ENCODE measurements at places on chromosomes 5 and 9.

GRCh38 chr5:107290780-107291398, 379.8 kb downstream of the EFNA5 start:
- DNase-seq, result no peak

GRCh38 chr5:136058972-136059354, 30.2 kb downstream of the TGFBI start:
- no peak for DNase-seq

GRCh38 chr9:5587024-5587423, 41.9 kb upstream of the RIC1 start:
- no peak for DNase-seq

GRCh38 chr5:141050622-141051520, at the start of gene PCDHB1:
Gene PCDHB1, plus strand, starts transcription at chr5:141051374. Its CDS starts 97 bp downstream, at chr5:141051471.
- no peak for DNase-seq

DNA sequence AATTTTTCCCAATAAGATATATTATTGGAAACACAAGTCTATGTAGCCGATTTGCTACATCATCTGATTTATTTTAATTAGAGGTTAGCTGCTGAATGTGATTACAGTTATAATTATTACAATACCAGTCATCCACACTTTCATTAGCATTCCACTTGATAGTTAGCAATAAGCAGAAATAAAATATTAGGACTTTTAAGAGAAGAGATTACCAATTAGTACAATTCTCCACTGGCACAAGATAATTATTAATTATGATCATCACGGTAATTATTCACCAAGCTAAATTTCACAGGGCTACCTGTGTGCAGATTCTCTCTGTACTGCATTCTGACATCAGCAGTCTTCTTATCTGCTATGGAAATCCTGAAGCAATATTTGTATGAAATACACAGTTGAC, 474.7 kb downstream of the TLE4 start:
- no peak for DNase-seq

GRCh38 chr9:83620841-83621636, 1.9 kb upstream of the IDNK start:
- DNase-seq, result no peak

- DNase-seq, result no peak
Measured at GRCh38 chr5:35066260-35066795, 18.6 kb upstream of the AGXT2 start.

- DNase-seq, result no peak
Measured at GRCh38 chr5:94740286-94740685, 121.8 kb downstream of the SLF1 start.

DNA sequence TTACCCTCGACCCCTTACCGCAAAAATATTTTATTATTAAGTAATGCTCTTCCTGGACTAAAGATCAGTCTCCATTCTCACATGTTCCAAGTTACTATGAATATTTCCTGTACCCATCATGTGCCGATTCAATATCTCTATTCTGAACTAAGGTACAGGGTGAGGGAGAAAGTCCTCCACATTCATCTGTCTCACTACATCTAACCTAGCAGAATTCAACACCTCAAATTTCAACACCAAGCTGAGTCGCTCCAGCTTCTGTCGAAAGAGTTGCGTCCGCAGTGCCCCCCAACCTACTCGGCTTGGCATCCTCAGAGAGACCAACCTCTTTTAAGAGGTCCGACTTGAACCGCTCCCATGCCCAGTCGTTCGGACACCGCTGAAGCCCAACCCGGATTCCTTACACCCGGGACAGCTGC, 1.0 kb downstream of the CERT1 start:
- DNase-seq, result no peak

DNA sequence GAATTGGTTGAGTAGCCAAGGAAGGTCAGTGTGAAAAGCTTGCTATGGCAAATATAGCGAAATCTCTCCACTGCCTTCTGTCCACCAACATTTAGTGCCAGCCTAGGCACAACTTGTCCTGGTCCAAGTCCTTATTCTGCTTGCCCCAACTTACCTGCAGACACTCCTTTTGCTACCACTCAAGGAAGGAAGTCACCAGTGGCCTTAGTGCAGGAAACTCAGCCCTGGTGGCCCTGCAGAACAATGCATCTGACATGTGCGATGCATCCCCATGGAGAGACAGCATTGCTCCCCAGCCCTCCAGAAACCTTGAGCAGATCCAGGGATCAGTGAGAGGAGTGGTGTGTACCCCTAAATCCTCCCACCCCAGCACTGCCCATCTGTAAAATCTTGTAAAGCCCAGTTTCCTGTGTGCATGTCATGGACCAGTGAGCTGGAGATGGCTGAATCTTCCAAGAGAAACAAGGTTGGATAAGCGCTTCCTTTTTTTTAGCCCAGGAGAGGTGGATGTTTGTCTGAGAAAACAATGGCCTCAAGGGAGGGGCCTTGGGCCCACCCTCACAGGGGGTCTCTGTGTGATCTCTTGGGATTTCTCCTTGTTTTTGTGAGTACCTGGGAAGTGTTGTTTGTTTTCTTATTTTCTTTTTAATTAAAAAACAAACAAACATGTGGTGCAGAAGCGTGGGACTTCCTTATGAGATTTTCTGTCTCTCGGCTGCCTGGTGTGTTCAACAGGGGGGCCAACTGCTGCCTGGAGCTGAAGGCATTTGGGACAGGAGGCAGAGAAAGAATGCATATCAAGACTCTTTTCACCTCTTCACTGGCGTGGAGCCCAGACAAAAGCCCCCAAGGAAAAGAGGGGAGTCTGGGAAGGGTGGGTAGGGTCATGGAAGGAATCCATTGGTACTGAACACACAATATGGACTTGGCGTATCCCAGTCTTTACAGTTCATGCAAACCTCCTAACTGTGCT, 3.6 kb downstream of the FOXI1 start:
- DNase-seq, result no peak

DNA sequence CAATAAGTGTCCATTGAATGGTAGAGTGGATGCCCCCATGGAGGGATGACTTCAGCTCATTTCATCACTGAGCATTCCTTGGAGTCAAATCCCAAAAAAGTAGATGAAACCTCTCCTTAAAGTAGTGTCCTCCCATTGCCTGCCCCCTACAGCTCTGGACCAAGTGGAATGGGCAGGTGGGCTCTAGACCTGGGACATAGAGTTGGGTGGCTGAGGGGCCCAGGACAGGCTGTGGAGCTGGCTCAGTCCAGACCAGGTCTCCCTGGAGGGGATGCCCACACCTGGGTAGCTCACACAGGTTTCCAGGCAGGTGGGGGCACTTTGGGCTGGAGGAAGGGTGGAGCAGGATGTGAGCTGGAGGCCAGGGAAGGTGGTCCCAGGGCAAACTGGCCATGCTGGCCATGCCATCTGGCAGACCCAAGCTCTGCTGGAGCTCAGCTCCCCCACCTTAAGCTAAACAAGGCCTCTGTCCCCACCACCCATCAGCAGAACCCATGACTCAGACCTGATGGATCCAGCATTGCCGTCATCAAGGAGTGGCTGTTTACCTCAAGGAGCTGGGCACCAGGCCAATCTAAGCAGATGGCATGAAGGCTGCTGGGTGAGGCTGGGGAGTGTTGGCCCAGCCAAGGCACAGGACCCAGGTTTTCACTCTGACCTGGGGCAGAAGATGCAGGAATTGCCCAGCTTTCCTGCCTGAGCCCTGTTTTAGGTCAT, 6.2 kb upstream of the SPINK4 start:
- DNase-seq, result no peak

DNA sequence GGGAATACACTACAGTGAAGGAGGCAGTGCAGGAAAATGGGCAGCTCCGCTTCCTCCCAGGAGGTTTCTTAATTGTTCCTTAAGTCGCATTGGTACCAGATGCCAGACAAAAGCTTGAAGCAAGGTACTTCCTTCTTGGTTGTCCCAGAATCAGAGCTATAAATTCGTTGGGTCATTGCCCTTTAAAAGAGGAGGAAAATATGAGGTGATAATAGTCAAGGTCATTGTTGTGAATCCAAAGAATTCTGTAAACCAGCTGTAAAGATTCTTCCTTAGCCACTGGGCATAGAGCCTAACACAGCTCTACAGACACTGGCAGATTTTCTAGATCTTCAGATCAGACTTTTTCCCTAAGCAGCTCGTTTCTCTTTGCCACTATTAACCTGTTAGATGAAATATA, 444.1 kb upstream of the TLE4 start:
- DNase-seq, result no peak

- no peak for DNase-seq
Measured at GRCh38 chr5:148809781-148810524, 16.5 kb upstream of the ADRB2 start.

GRCh38 chr9:29753638-29754037, 2180.4 kb upstream of the C9orf72 start:
- DNase-seq, result no peak

GRCh38 chr5:181204113-181204825, 727 bp downstream of the TRIM7 start:
- no peak for DNase-seq

DNA sequence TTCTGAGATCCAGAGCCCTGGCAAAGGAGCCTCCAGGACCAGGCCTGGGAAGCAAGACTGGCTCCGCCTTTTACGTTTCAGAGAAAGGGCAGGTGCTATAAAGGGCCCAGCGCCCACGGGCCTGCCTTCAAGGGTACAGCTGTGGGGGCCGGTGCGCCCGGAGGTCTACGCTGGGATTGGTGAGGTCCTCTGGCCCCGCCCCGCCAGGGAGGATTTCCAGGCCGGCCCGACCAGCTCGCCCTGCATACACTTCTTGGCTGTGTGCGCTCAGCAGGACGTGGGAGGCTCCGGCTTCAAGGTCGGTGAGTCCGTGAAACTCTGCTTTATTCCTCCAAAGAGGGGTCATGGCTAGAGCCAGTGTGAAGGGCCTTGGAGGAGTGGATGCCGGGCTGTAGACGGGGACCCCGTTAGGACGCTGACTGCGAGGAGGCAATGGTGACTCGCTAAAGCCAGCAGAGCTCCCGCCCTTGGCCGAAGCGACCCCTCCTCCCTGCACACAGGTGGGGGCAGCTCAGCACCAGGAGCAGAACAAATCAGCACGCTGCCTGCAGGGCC, at the start of gene CKMT2:
CKMT2 (plus strand) TSS at position 243 of the 555 bp plus-strand sequence. CDS start 17,811 bp downstream, outside the sequence.
- no peak for DNase-seq

DNA sequence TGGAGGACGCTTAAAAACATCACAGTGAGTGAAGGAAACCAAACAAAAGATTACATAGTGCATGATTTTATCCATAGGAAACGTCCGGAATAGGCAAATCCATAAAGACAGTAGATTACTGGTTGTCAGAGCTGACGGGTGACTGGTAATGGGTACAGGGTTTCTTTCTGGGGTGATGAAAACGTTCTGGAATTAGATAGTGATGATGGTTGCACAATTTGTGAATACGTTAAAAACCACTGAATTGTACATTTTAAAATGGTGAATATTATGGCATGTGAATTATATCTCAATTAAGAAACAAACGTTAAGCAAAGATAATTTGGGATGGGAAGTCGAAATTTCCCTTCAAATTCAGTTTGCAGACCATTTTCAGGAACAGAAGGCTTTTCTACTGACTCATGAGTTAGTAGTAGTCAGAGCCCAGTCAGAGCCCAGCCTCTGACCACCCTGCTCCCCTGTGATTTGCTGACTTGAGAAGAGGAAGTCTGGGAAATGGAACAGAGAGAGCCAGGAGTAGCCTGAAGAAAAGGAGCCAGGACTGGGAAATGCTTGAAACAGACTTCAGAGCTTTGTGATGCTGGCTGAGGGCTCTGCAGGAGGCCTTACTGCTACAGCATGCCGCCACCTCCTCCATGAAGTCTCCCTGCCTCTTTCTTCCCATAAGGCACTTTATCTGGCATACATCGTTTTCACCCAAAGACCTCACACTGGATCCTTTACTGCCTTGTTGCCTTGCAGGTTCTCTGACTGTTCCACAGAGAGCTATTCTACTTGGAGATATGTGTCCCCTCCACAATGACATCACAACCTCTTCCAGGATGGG, 46.4 kb upstream of the CTNNA1 start:
- DNase-seq, result no peak

DNA sequence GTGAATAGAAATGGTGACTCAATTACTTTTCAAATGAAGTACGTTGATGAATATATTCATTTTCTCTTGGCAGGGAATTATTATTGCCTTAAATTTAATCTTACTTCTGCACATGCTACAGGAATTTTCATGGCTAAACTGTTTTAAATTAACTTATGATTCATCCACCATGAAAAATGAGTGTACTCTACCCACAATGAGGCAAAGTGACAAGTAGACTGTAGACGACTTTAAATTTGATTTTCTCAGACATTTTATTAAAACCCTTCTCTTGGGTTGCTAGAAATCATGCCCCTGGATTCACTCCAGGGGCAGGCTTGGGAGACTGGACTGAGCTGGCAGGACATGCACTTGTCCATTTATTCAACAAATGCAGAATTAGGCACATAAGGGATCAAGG, 23.5 kb upstream of the ERAP2 start:
- DNase-seq, result no peak

DNA sequence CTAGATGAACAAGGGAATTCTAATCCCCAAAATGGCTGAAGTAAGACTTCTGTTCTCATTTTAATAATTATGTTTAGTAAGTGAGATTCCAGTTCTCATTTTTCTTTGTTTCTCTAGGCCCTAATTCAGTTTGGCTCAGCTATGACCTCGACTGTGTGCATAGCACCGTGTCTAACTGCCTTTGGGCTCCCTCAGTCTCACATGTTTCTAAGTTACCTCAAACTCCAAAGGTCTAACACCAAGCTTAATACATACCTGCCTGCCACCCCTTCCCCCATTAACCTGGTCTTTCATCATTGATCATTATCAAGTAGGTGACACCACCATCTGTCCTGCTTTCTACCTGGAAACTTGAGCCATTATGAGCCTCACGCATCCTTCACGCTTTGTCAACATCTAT, 273.2 kb downstream of the SAXO1 start:
- DNase-seq, result no peak

- DNase-seq, result no peak
Measured at GRCh38 chr5:104890767-104891166, 1328.2 kb upstream of the NUDT12 start.

DNA sequence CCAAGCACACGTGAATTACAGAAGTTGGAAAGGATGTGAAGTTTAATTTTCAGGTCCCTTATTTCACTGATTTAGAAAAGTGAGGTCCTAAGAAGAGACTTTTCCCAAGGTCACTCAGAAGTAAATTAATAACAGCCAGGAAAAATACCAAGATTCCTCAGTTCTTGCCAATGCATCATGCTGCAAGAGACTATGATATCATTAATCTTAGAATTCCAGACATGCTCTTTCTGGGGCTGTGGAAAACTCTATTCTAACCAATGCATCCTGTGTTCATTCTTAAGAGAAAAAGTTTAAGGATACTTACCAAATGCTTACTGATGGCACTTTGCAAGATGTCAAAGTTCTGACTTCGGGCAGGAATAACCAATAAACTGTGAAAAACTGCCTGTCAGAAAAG, 42.8 kb downstream of the TEX10 start:
- no peak for DNase-seq

GRCh38 chr9:87878989-87879511, 3.6 kb upstream of the SPATA31E1 start:
- DNase-seq, result no peak

- no peak for DNase-seq
Measured at GRCh38 chr5:118687661-118688621, 300.4 kb downstream of the DTWD2 start.

- no peak for DNase-seq
Measured at GRCh38 chr5:116887104-116887503, 312.5 kb upstream of the SEMA6A start.
